ENCODE measurements at places on chromosomes 5 and 9. TPM values are rescaled to one million over a fixed set of nuclear protein-coding genes. Genes with fewer than 3 reads are reported as not detected.

- no peak for DNase-seq
- no peak overlapping the region for H3K27ac ChIP-seq
- peaks cover 16% of the 10 kb centered on the region for H3K27me3 ChIP-seq
- peaks cover 24% of the 10 kb centered on the region for H3K4me1 ChIP-seq
- H3K4me3 ChIP-seq, result no peak overlapping the region
Measured at GRCh38 chr5:43021151-43021550, 19.0 kb downstream of the ANXA2R start.

DNA sequence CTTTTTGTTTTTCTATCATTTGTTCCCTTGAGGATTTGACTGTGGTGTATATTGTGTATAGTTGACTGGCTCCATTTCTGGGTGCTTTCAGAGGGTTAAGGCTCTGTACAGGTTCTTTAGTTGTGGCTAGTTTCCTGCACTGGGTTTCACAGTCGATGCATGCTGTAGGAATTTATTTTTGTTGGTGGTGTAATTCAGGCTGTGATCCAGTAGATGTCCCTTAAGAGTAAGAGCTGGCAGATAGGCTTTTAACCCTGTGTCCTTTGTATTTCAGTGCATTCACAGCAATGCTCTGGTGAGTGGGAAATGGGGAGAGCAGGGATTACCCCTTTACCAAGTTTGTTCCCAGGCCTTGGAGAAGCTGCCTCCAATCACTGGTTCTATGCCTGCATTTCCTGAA is 112.9 kb downstream of the SPATA31D1 start:
- H3K36me3 ChIP-seq, result no peaks in the 10 kb centered on the region
- H3K27me3 ChIP-seq, result no peaks in the 10 kb centered on the region
- H3K27ac ChIP-seq, result no peak overlapping the region
- DNase-seq, result no peak

- no peak for DNase-seq
- no peak overlapping the region for H3K27ac ChIP-seq
- no peak overlapping the region for H3K4me3 ChIP-seq
Measured at GRCh38 chr9:117616431-117616831, 87.8 kb upstream of the TLR4 start.

DNA sequence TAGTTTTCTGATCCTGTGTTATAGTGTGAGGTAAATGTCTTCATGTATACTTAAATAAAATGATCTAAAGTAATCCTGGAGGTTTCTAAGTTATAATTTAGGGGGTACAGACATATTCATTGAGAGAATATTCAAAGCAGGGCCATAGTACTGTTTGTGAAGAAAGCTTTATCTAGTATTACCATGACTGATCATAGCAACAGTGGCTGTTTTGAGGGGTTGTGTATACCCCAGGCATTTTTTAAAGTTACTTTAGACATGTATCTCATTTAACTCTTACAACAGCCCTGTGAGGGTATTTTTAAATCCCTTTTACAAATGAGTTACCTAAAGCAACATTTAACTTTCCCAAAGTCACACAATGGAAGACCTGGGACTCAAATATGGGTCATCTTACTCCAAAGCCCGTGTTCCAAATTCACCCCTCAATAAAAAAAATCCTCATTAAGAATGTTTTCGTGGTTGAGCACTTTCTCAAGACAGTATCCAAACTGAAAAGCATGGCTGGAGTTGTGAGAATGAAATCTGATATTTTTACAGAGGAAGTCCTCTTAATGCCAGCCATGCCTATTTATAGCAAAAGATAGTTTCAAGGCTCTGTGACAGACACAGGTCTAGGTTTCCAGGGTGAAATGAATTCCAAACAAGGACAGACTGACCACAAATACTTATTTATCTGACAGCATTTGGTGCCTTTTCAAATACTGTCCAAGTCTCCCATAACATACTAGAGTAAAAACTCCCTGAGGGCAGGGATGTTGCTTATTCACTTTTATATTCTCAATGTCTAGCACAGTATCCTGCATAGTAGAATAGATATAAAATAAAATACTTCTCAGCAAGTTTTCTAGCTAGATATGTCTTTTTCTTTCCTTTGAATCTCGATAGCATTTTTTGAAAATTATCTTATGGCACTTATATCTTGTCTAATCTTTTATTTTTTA is 10.4 kb downstream of the STOM start:
- H3K27ac ChIP-seq, result no peak overlapping the region
- no peak for DNase-seq
- H3K27me3 ChIP-seq, result no peaks in the 10 kb centered on the region
- H3K4me1 ChIP-seq, result peaks cover 10% of the 10 kb centered on the region
- no peak overlapping the region for H3K4me3 ChIP-seq
- H3K36me3 ChIP-seq, result no peaks in the 10 kb centered on the region

GRCh38 chr5:57370376-57370775 is 112.2 kb downstream of the ACTBL2 start:
- H3K27me3 ChIP-seq, result no peaks in the 10 kb centered on the region
- no peak for DNase-seq
- no peak overlapping the region for H3K27ac ChIP-seq

DNA sequence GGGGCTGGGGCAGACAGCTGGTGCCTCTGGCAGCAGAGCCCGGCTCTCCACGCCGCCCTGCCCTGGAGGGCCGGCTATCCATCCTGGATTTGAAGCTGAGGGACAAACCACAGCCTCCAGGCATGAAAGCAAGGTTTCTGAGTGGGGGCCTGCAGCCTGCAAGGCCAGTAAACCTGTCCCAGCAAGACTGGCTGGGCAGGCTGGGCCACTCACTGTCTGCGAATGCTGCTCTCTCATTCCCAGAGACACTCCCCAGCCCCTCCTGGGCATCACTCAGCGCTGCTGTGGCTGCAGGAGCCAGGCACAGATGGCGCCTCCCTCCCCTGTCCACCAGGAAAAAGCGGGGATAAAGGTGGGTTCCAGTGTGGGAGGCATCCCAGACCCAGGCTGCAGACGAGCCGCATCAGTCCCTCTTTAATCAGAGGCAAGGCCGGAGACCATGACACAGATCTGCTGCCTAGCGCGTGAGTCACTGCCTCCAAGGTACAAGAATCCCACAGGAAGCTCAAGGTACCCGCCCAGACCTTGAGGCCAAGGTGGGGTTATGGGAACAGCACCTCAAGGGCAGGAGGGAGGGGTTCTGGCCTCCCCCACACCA is 118.0 kb downstream of the VAV2 start:
- peaks cover 4% of the 10 kb centered on the region for H3K36me3 ChIP-seq
- DNase-seq, result no peak
- H3K27ac ChIP-seq, result no peak overlapping the region
- H3K4me1 ChIP-seq, result peaks cover 31% of the 10 kb centered on the region
- peaks cover 10% of the 10 kb centered on the region for H3K27me3 ChIP-seq

DNA sequence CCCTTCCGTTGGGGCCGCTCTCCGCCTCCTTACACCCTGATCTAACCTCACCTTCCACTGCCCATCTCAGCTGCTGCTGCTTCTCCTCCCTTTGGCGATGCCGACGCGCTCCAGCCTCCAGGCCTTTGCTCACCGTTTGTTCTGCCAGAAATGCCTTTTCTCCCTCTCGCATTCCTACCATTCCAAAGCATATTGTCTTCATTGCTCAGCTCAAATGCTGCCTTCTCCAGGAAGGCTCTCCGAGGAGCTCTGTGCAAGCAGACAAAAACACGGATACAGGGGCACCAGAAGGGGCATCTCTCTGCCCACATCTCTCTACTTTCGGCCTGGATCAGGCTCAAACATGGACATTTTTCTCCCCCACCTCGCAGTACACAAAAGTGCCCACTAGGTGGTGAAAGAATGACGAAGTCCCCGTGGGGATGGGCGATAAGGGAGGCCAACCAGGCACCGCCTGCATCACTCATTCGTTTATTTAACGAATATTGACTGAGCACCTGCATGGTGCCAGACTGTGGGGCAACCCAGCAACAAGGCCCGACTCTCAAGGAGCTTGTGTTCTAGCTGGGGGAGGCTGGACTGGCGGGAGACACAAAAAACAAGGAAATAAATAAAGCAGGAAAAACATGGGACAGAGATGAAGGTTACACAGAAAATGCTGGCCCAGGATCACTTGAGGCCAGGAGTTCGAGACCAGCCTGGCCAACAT is 7.3 kb upstream of the GRHPR start:
- no peaks in the 10 kb centered on the region for H3K36me3 ChIP-seq
- peaks cover 4% of the 10 kb centered on the region for H3K4me1 ChIP-seq
- peaks cover 7% of the 10 kb centered on the region for H3K27me3 ChIP-seq
- no peak overlapping the region for H3K4me3 ChIP-seq
- peak; percentile 84 for DNase-seq

GRCh38 chr5:134136221-134136631 is 21.7 kb downstream of the TCF7 start:
- DNase-seq, result no peak
- H3K27ac ChIP-seq, result no peak overlapping the region
- peaks cover 17% of the 10 kb centered on the region for H3K36me3 ChIP-seq
- peaks cover 56% of the 10 kb centered on the region for H3K4me1 ChIP-seq

DNA sequence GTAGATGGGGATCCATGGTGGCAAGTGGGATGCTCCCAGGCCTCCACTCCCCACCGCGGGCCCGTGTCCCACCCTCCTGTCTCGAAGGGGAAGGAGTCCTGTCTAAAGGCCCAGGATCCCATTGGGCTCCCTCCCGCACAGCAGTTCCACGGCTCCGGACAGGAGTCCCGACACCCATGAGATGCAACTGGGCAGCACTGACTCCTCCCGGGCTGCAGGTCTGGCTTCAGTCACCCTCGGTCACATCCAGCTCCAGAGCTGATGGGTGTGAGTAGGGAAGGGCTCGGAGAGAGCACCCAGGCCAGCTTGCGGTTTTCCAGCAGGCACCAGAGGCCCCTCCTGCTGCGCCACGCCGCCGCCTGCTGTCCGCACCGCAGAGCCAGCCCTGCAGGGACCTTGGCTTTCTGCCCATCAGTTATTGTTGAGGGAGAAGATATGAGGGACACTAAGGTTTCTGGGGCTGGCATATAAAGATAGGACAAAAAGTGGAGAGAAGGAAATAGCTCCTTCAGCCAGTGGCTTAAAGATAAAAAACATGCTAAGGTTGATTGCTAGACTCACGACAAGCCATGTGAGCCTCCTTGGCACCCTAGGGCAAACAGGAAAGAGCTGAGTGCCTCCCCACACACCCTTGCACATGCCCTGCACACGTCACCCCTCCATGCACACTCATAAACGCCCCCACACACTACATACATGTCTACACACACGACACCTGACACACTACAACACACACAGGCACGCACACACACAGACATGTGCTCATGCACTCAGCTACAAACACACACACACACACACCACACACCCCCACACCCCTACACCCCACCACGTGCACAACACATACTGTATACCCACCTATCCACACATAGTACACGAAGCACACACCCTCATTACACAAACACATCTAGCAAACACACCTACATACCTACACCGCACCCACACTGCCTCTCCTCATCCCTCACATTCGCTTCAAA is 79.0 kb downstream of the AK8 start:
- DNase-seq, result no peak
- H3K27ac ChIP-seq, result no peak overlapping the region
- H3K4me1 ChIP-seq, result peaks cover 29% of the 10 kb centered on the region
- no peak overlapping the region for H3K4me3 ChIP-seq
- H3K36me3 ChIP-seq, result no peaks in the 10 kb centered on the region
- H3K27me3 ChIP-seq, result peaks cover 9% of the 10 kb centered on the region

DNA sequence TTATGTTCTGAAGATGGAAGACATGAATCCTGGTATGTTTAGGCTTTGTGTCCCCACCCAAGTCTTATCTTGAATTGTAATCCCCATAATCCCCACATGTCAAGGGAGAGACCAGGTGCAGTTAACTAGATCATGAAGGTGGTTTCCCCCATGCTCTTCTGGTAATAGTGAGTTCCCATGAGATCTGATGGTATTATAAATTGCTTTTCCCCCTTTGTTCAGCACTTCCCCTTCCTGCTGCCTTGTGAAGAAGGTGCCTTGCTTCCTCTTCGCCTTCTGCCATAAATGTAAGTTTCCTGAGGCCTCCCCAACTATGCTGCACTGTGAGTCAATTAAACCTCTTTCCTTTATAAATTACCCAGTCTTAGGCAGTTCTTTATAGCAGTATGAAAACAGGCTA is 229.0 kb downstream of the ARL15 start:
- no peaks in the 10 kb centered on the region for H3K27me3 ChIP-seq
- peaks cover 6% of the 10 kb centered on the region for H3K36me3 ChIP-seq
- peak overlapping the region; percentile 21 for H3K27ac ChIP-seq

GRCh38 chr9:133924453-133924852 is 67.7 kb downstream of the VAV2 start:
- H3K27me3 ChIP-seq, result peaks cover 7% of the 10 kb centered on the region
- no peak overlapping the region for H3K27ac ChIP-seq
- no peak for DNase-seq
- no peaks in the 10 kb centered on the region for H3K4me1 ChIP-seq
- H3K36me3 ChIP-seq, result peaks cover 7% of the 10 kb centered on the region

DNA sequence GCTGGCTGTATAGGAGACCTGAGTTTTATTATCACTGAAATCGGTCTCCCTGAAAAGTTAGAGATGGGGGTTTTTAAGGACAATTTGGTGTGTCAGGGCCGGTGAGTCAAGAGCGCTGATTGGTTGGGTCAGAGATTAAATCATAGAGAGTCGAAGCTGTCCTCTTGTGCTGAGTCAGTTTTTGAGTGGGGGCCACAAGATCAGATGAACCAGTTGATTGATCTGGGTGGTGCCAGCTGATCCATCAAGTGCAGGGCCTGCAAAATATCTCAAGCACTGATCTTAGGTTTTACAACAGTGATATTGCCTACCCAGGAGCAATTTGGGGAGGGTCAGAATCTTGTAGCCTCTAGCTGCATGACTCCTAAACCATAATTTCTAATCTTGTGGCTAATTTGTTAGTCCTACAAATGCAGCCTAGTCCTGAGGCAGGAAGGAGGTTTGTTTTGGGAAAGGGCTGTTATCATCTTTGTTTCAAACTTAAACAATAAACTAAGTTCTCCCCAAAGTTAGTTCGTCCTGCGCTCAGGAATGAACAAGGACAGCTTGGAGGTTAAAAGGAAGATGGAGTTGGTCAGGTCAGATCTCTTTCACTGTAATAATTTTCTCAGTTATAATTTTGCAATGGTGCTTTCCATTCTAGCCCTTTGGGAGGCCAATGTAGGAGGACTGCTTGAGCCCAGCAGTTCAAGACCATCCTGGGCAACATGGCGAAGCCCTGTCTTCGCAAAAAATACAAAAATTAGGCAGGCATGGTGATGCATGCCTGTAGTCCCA is 31.6 kb upstream of the RFK start:
- no peaks in the 10 kb centered on the region for H3K36me3 ChIP-seq
- DNase-seq, result no peak
- H3K4me1 ChIP-seq, result no peaks in the 10 kb centered on the region
- no peak overlapping the region for H3K4me3 ChIP-seq
- H3K27ac ChIP-seq, result no peak overlapping the region

- no peaks in the 10 kb centered on the region for H3K36me3 ChIP-seq
- no peak overlapping the region for H3K4me3 ChIP-seq
- peaks cover 2% of the 10 kb centered on the region for H3K4me1 ChIP-seq
- H3K27me3 ChIP-seq, result no peaks in the 10 kb centered on the region
Measured at GRCh38 chr5:82641331-82642003, 363.3 kb upstream of the RPS23 start.

- no peaks in the 10 kb centered on the region for H3K36me3 ChIP-seq
- H3K4me1 ChIP-seq, result peaks cover 5% of the 10 kb centered on the region
- H3K4me3 ChIP-seq, result no peak overlapping the region
- H3K27me3 ChIP-seq, result peaks cover 4% of the 10 kb centered on the region
- H3K27ac ChIP-seq, result no peak overlapping the region
Measured at GRCh38 chr5:180689775-180690174, 40.4 kb upstream of the FLT4 start.

GRCh38 chr9:129177443-129177790 is 644 bp downstream of the IER5L start:
- peaks cover 6% of the 10 kb centered on the region for H3K4me1 ChIP-seq
- peak; percentile 44 for DNase-seq
- no peak overlapping the region for H3K4me3 ChIP-seq
- H3K27ac ChIP-seq, result no peak overlapping the region

CHMP5 gene
- 88.7 TPM for total RNA-seq

FRRS1L gene
- 0.03 TPM for total RNA-seq

RFESD gene
- 0.97 TPM for total RNA-seq

ZNF883 gene
- 6.1 TPM for total RNA-seq

ARID3C gene
- not detected for total RNA-seq

FSTL4 gene
- 0.21 TPM for total RNA-seq

Data from endothelial cell (in vitro differentiated cells).